ENCODE measurements at places on chromosomes 5 and 9. TPM values are rescaled to one million over a fixed set of nuclear protein-coding genes. Genes with fewer than 3 reads are reported as not detected.

DOK3 gene
- total RNA-seq, result 6.4 TPM

PTGES gene
- 1.5 TPM for total RNA-seq

- no peak for DNase-seq
Observed at GRCh38 chr9:95171596-95171995, 145.9 kb downstream of the FANCC start.

DNA sequence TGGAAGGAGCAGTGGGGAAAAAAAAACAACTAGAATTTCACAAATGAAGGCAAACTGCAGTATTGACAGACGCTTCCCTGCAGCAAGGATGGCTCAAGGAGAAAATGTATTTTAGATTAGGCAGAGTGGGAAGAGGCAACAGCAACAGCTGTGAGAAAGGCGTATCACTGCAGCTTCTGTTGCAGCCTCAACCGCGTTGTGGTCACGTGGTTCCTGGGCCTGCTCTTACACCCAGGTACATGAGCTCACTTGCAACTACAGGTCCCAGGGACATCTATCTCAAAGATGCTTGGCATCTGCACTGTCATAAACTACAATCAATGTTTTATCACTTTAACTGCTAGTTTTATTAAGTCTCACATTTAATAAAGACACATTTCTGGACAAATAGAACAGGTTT is 36.0 kb upstream of the GOLM1 start:
- DNase-seq, result no peak

GRCh38 chr9:84567805-84568204 is 101.7 kb upstream of the NTRK2 start:
- no peak for DNase-seq

- DNase-seq, result no peak
Observed at GRCh38 chr9:113299800-113300292, 3.3 kb downstream of the RNF183 start.

DNA sequence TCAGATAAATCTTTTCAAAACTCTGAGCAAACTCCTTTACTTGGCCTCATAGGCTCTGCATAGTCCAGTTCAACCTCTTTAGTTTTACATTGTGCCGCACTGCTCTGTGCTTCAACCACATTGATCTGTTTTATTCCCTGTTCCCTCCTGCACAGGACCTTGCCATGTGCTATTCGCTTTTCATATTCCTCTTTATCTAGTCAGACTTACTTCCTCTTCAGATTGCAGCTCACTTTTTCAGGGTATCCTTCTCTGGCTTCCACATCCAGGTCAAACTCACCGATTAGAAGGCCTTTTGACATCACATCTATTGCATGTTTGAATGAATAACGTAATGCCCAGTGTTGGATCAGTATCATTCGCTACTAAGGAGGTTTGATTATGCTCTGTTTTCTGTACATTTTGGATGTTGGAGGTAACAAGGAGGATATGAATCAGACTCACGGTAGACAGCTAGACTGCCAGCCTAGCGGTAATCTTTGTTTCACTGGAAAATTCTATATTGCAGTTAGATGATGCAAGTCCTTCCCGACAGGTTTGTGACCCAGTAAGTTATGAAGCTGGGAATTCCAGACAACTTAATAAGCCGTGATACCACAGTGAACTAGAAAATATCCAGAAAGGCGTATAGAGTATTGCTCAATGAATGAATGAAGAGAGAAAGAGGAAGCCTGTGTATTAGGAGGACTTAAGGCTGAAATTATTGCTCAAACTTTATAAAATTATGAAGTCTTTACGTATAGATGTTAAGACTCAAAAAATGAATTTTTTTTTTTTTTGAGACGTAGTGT is 65.7 kb downstream of the IQGAP2 start:
- DNase-seq, result no peak

DNA sequence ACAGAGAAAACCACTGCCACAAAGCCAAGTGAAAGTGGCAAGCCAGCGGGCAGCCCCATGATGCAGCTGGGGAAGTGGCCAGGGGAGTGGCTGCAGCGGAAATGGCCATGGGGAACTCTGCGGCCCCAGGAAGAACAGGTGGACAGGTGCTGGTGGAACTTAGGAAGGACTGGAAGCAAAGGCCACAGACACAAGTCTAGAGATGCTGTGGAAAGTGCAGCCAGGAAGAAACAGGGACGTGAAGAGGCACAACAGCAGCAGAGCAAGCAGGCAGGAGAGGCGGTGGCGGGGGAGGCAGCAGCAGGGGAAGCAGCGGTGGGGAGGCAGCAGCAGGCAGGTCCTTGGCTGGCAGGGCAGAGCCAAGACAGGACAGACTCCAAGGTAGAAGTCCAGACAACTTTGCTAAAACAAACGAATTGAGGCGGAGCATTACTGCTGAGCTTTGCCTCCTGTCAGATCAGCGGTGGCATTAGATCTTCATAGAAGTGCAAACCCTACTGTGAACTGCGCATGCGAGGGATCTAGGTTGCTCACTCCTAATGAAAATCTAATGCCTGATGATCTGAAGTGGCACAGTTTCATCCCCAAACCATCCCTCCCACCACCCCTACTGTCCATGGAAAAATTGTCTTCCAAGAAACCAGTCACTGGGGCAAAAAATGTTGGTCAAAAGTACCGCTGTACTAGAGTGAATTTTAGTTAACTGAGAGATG is 11.8 kb downstream of the SURF6 start:
- no peak for DNase-seq

GRCh38 chr9:15529566-15530324 is 19.0 kb upstream of the PSIP1 start:
- no peak for DNase-seq

GRCh38 chr9:88559661-88560060 is 24.7 kb downstream of the NXNL2 start:
- DNase-seq, result no peak

- no peak for DNase-seq
Observed at GRCh38 chr5:101278011-101278687, 375.1 kb upstream of the ST8SIA4 start.

- no peak for DNase-seq
Observed at GRCh38 chr5:132877938-132878337, 4.5 kb downstream of the LEAP2 start.

GRCh38 chr5:131259326-131259725 is 4.5 kb upstream of the CDC42SE2 start:
- DNase-seq, result no peak

RIGI gene
- total RNA-seq, result 7.4 TPM

GRCh38 chr5:132368186-132368585 is 1.3 kb upstream of the SLC22A5 start:
- no peak for DNase-seq

NUTM2G gene
- total RNA-seq, result not detected

DNA sequence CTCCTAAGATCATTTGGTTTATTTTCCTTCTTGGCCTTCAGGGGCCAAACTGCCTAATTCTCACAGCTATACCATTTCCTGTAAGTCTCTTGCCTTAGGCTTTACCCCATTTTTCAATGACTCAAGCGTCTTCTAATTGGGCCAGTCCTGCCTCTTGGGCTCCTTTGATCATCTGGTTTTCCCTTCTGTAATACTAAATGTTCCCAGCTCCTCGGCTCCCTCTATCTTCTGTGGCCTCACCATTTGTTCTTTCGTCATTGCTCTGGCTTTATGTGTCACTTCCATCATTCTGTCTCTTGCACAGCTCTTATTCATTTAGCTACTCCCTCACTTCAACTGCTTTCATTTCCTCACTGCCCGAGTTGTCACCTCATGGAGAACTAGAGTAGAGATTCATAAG is 14.5 kb upstream of the SPINK7 start:
- no peak for DNase-seq

DNA sequence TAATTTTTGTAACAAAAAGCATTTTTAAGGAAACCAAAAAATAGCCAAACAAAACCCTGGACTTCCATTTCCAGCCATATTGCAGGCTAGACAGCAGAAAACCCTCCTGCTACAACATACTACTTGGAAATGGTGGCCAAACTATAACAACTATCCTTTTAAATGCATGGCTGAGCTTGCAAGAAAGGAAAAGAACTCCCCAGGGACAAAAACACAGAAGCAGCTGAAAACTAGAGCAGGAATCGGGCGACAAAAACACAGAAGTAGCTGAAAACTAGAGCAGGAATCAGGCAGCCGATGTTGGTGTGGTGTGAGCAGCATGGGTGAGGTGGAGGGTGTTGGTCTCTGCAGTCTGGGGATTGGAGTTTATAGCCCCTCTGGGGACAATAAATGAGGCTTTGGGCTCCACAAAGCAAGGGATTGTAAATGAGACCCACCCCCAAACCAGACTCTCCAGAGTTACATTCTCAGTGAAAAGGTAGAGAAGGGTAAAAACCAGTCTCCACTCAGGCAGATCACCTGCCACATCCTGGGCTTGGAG is 95.2 kb downstream of the C9orf50 start:
- no peak for DNase-seq

GHR gene
- 7.3 TPM for total RNA-seq

DNA sequence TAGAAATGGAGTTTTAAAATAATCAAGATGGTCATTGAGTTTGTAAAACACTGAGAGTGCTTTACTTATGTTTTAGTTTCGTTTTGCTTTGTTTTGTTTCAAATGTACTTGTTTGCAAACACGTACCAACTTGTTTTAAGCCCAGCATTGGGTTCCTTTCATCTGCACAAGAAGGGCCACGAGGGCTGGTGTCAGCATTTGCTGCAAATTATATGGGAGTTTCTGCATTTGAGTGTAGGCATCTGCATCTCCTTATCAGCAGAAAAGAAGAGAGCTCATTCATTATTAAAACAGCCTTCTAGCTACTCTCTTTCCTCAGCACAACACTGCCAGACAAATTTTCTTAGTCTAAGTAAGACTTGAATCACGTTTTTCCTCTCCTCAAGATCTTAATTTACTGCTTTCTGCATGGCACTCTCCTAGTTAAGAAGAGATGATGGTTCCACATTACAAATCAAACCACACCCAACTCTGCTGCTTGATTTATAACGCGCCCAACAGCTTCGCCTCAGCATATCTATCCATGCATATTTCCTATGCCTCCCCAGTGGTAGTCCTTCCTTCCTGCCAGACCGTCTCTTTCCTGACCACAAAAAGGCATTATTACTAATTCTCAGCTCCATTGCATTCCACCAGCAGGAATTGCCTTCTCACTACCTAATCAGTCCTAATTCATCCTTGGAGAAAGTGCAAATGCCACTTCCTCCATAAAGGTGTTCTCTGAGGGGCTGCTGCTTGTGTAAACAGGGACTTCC is 95.2 kb upstream of the CAST start:
- DNase-seq, result no peak

ZFR gene
- total RNA-seq, result 112 TPM

SET gene
- 254 TPM for total RNA-seq

SERINC5 gene
- 30.7 TPM for total RNA-seq

SPATA31E1 gene
- total RNA-seq, result not detected

WDR38 gene
- 0.27 TPM for total RNA-seq

AIF1L gene
- total RNA-seq, result 24.2 TPM

DNA sequence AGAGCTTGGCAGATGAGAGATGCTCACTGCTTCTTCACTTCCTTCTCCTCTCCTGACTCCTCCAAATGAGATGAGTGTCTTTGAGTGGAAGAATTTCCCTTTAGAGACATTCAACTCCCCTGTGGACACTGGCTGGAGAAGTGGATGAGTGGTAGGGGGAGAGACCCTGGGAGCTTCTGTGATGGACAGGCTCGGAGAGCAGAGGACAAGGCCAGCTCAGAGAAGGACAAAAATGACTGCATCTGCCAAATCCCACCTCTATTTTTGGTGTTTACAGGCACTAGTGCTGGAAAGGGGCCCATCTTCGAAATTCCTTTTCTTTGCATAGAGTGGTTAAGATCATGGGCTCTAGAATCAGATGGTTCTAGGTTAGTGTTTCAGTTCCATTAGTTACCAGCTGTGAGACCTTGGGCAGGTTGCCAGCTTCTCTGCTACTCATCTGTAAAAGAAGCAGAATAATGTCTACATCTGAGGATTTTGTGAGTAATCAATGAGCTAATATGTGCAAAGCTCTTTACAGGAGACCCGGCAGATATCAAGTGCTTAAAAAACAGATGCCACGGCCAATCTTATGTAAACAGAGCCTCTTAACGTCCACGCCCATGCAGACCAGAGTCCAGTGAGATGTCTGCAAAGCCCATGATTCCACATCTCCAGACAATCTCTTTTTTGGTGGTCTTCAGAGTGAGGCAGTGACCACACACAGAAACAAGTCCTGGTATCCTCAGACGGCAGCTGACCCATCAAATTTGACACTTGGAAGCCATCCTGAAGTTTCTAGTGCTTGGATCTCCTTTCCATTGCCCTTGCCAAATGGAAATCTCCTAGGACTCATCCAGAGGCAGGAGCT is 13.6 kb upstream of the COL27A1 start:
- DNase-seq, result no peak

- DNase-seq, result no peak
Observed at GRCh38 chr9:96078897-96079490, 203.5 kb downstream of the ERCC6L2 start.

GRCh38 chr5:78600687-78601414 is 47.7 kb downstream of the LHFPL2 start:
- DNase-seq, result no peak

DNA sequence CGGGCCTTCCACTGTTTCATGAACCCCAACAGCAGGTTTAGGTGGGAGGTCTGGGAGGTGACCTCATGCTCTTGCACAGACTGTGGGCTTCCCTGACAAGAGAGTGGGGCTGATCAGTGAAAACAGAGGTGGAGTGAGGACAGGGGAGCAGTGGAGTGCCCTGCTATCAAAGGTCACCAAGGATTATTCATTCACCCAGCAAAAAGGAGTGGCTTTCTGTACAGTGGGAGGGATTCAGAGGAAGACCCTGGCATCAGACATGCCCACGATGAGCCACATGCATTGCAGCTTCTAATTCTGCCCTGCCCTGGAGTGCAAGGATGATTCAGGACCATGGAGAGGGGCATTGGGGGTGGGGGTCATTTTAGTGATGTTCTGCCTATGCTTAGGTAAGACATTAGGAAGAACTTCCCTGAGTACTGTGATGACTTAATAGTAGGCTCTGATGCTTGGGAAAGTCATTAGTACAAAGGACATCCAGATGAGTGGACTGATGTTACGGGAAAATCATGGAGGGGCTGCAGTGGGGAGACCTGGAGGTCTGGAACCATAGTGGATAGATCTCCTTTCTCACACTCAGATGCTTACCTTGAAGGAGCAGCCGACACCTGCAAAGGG is 12.8 kb downstream of the TRAF1 start:
- DNase-seq, result no peak

DNA sequence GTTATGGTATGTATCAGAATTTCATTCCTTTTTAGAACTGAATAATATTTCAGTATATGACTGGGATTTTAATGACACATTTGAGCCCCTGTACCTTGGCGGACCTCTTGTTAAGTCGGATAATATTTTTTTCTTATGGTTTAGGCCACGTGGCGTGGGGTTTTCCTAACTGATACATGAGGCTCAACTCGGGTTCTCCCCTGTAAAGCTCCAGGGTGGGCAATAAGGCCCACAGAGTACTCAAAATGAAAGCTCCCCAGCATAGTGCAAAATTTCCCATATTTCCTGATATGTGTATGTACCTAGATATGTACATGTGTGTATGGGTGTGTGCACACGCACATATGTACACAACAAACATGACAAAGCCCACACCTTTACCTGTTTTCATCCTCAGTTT is 24.5 kb downstream of the TICAM2 start:
- no peak for DNase-seq

- peak; percentile 76 for DNase-seq
Observed at GRCh38 chr9:134698587-134699342, 57.2 kb downstream of the COL5A1 start.

SLC6A19 gene
- 0.09 TPM for total RNA-seq

AQP3 gene
- total RNA-seq, result 1.1 TPM

- DNase-seq, result no peak
Observed at GRCh38 chr9:90789862-90790261, 11.8 kb upstream of the SYK start.

- DNase-seq, result no peak
Observed at GRCh38 chr5:76449606-76450005, 46.5 kb downstream of the IQGAP2 start.

DMRT2 gene
- 0.45 TPM for total RNA-seq

All from cerebellum (tissue), 4 donors.